ENCODE measurements at places on chromosomes 7 and 10.
A peak's percentile ranks its signal among the peaks of the same experiment; 100 is the strongest.

DNA sequence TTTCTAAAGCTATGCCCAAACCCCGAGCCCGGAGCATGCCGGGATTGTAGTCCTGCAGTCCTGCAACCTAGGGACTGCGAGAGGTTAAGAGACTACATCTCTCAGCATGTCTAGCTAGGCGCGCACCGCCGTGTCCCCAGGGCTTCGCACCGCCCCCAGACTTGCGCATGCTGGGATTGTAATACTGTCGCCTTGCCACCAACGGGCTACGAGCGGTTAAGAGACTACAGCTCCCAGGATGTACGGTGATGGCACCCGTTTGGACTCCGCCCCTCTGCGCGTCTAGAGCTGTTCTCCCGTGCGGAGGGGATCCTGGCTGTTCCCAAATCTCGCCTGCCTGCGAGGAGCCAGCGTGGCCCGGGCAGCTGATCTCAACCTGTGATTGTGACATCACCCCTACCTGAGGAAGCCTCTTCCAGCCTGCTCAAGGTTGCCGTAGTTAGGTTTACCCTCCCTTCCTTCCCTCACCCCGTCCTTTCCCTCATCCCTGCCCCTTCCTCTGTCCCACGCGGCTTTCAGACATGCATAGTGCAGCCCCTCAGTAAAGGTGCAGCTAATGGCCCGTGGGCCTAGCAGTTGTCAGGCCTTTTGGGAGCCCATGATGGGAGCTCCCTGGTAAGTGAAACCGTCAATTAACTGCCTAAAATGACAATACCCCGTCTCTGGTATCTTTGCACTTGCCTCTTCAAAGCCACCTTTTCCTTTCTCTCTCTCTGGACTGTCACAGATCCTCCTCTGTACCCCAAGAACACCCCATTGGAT is 6.3 kb upstream of the ZNF736 start:
- peak; percentile 96 for DNase-seq

- DNase-seq, result no peak
Observed at GRCh38 chr10:4217187-4217586, 432.2 kb upstream of the KLF6 start.

GRCh38 chr10:44948642-44949041 is 11.0 kb upstream of the RASSF4 start:
- DNase-seq, result no peak

DNA sequence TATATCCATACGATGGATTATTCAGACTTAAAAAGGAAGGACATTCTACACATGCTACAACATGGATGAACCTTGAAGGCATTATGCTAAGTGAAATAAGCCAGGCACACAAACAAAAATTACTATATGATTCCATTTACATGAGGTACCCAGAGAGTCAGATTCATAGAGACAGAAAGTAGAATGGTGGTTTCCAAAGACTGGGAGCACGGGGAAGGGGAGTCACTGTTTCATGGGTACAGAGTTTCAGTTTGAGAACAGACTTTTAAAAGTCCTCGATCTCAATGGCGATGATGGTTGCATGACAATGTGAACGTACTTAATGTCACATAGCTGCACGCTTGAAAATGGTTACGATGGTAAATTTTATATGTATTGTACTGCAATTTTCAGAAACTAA is 39.3 kb downstream of the NUDCD3 start:
- no peak for DNase-seq

GRCh38 chr7:150388709-150389531 is 9.8 kb downstream of the ZNF775 start:
- DNase-seq, result no peak

GRCh38 chr7:120201290-120201689 is 71.7 kb upstream of the KCND2 start:
- DNase-seq, result no peak

GRCh38 chr7:93238748-93239147 is 6.6 kb downstream of the VPS50 start:
- no peak for DNase-seq

- no peak for DNase-seq
Observed at GRCh38 chr7:124801330-124801895, 35.8 kb upstream of the GPR37 start.

- DNase-seq, result no peak
Observed at GRCh38 chr10:14235566-14236195, 95.0 kb downstream of the FRMD4A start.

GRCh38 chr10:75497997-75498883 is 66.8 kb downstream of the LRMDA start:
- no peak for DNase-seq

GRCh38 chr7:85750454-85750949 is 563.6 kb upstream of the SEMA3D start:
- peak; percentile 24 for DNase-seq

DNA sequence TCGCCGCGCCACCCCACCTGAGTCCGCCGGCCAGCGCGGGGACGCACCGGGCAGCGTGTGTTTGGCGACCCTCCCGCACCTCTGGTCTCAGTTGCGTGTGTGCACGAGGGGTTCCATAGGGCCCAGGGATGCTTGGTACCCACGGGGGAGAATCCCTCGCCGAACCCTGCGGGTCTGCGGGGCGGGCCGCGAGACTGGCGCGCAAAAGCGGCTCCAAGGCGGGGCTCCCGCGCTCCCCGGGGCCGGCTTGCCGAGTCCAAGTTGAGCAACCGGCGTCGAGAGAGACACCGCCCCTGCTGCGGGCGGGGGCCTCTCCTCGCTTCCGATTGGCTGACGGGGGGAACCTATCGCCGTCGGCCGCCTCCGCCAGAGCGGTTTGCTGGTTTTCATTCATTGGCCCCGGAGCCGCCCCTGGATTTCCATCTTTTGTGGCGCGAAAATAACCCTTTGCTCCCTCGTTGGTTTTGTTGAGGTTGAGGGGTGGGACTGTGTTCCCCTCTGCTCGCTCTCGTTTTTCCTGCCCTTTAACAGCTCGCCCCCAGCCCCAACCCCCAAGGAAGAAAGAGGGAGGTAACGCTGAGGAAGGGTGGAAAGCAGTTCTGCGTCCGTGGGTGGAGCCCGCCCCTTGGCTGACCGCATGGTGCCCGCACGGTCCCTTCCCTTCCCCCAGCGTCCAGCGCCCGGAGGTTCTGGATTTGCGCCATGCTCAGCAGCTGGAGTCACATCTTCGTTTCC is 4.0 kb upstream of the IGF2BP3 start:
- peak; percentile 98 for DNase-seq

DNA sequence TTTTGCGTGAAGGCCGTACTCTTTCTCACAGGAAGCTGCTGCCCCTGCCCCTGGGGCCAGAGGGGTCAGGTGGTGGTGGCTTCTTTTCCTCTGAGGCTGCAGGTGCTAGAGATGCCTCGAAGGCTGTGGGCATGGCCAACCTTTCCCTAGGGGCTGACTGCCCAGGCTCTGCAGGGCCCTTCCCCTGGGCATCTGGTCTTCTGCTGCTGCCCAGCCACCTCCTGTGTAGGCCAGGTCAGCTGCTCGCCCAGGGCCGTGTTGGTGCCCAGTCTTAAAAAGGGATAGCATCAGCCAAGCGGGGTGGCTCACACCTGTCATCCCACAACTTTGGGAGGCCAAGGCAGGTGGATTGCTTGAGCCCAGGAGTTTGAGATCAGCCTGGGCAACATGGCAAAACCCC is 114.3 kb downstream of the FAM53B start:
- DNase-seq, result no peak

GRCh38 chr10:78436222-78436573 is 402.5 kb downstream of the RPS24 start:
- no peak for DNase-seq

- DNase-seq, result no peak
Observed at GRCh38 chr10:725786-726185, 36.3 kb upstream of the DIP2C start.

- no peak for DNase-seq
Observed at GRCh38 chr10:26372513-26373354, 65.4 kb upstream of the APBB1IP start.

GRCh38 chr10:28744069-28744768 is 66.9 kb downstream of the BAMBI start:
- DNase-seq, result no peak

DNA sequence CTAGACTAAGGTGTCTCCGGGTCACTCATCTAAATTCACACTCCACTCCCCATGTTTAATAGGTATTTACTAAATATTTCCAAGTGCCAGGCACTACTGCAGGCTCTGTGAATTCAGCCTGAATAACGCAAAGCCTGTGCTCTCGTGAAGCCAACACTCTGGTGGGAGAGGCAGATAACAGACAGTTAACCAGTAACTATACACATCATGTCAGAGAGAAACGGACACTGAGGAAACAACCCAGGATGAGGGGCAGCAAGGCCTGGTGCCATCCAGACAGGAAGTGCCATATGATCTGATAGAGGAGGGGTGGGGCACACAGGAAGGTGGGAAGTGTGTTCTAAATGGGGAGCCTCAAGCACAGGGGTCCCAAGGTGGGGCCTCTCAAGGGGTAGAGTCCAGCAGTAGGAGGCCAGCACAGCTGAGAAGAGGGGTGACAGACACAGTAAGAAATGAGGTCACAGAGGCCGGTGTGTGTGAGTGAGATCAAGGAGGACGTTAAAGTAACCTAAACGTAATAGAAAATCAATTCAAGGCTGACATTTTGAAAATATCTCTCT is 85.3 kb downstream of the LARP4B start:
- no peak for DNase-seq

- DNase-seq, result no peak
Observed at GRCh38 chr7:67863911-67864310, 867.3 kb downstream of the TYW1 start.

- no peak for DNase-seq
Observed at GRCh38 chr7:8818406-8818805, 385.0 kb downstream of the NXPH1 start.

DNA sequence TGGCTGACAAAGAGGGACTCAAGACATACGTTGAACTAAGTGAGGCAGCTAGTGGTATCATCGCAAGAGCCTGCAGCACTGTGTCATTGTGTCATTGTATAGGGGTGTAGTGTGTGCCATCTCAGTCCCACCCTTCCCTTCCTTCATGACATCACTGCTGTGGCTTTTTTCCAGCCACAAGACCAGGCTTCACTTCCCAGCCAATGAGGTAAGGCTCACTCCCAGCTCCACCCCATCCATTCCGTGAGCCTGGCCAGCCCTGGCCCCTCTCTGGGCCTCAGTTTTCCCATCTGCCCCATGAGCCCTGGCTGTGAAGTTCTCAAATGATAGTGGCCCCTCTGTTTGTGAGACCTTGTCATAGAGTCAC is 134.3 kb upstream of the ZMIZ1 start:
- DNase-seq, result no peak

- DNase-seq, result no peak
Observed at GRCh38 chr7:159147246-159147645, 2.6 kb upstream of the VIPR2 start.

DNA sequence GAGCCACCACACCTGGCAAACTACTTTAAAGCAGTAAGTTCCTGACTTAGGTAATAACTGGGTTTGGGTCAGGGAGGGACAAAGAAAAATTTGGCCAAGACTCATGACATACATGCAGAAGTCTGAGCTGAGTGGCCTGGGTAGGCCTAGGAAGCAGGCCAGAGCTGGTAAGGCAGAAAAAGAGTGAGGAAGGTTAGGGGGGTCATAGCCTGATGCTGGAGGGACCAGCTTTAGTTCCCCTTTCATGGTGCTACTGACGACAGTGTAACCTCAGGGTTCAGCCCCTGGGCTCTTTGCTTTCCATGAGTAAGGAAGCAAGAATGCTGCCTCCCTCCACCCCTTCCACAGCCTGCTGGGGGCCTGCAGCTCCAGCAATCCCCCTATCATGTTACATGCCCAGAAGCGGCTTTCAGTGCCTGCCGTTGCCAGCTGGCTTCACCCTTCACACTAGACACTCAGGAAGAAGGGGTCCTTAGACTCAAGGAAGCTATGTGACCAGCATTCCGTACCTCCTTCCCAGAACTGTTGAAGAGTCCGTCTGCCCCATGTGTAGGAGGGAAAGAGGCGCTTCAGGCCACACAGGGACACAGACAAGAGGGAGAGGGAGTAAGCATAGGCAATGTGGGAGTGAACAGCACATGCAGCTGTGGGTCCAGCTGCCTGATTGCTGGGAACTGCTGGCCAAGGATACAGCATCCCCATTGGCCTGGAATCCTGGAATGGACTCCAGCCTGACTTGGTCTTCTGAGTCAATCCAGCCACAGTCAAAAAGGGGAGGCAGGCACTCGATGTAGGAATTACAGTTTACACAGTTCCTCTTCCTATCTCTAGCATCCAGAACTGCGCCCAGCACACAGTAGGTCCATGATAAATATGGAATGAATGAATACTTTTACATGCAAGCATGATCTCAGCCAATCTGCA is 4.1 kb upstream of the PLAU start:
- DNase-seq, result no peak

- DNase-seq, result peak; percentile 17
Observed at GRCh38 chr7:12570168-12570533, 369 bp upstream of the SCIN start.

DNA sequence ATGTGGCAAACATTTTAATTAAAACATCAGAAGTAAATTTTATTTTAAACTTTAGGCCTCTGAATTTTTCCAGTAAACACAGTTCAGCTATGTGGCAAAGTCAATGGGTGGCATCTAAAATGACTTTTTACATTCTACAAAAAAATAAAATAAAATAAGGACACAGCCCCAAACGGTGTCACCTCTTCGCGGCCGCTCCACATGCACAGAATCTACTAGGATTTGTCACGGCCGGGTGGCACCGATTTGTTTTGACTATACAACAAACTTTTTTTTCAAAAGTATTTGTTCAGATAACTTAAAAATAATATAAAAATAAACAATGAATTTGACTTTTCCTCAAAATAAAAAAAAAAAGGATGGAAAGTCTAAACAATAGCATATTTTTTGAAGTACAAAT is 127.8 kb downstream of the EBF3 start:
- no peak for DNase-seq

GRCh38 chr7:76396864-76397263 is 12.6 kb downstream of the SSC4D start:
- no peak for DNase-seq

DNA sequence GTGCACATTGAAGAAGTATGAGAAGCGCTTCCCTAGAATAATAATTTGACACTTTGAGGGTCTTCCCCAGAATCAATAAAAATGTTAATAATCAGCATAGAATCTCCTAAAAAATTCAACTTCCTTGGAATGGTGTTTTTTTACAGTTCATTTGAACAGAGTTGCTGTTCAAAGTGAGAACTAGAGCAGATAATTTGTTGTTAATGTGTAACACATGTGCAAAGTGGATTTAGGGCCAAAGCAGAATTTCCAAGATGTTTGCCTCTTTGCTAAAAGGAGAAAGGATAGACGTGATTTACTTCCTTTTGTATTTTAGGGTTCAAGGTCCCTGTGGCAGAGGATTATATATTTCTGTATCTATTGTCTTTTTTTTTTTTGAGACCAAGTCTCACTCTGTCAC is 73.8 kb downstream of the ZNF277 start:
- no peak for DNase-seq

- DNase-seq, result no peak
Observed at GRCh38 chr7:45036796-45037195, 36.8 kb downstream of the CCM2 start.

DNA sequence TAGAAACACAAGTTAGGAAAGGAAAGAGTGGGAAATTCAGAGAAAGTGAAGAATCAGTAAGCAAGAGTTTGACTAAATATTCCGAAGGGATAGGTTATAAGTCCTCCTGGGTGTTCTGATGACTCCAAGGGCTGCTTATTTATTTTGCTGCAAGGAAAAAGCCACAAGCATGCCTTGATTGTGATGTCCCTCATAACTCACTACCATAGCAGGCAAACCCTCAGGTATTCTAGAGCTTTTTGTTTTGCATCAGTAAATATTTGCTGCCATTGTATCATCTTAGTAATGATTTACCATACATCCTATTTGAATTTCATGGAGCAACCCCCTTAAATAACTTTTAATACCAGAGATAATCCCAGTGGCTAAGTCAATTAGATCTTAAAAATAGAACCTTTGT is 688.1 kb downstream of the SUGCT start:
- DNase-seq, result no peak

- DNase-seq, result no peak
Observed at GRCh38 chr10:47435081-47435480, 48.8 kb downstream of the ANXA8 start.

- DNase-seq, result no peak
Observed at GRCh38 chr7:19011212-19011611, 106.2 kb downstream of the TWIST1 start.

All from NCI-H1105 (cell line).